ENCODE measurements at places on chromosomes 5 and 9. TPM values are rescaled to one million over a fixed set of nuclear protein-coding genes. Genes with fewer than 3 reads are reported as not detected.

PHF24 gene
- 1.3 TPM for total RNA-seq

PLK2 gene
- 125 TPM for total RNA-seq

CLTA gene
- 362 TPM for total RNA-seq

ANKRD18A gene
- not detected for total RNA-seq

PCDHA1 gene
- total RNA-seq: 0.48 TPM

GRCh38 chr9:4886698-4887097 is 94.0 kb downstream of the RCL1 start:
- no peak for DNase-seq

GRCh38 chr5:54904425-54904824 is 81.0 kb downstream of the ESM1 start:
- peak; percentile 72 for DNase-seq

GRCh38 chr5:14452685-14453454 is 128.7 kb upstream of the OTULINL start:
- no peak for DNase-seq

DNA sequence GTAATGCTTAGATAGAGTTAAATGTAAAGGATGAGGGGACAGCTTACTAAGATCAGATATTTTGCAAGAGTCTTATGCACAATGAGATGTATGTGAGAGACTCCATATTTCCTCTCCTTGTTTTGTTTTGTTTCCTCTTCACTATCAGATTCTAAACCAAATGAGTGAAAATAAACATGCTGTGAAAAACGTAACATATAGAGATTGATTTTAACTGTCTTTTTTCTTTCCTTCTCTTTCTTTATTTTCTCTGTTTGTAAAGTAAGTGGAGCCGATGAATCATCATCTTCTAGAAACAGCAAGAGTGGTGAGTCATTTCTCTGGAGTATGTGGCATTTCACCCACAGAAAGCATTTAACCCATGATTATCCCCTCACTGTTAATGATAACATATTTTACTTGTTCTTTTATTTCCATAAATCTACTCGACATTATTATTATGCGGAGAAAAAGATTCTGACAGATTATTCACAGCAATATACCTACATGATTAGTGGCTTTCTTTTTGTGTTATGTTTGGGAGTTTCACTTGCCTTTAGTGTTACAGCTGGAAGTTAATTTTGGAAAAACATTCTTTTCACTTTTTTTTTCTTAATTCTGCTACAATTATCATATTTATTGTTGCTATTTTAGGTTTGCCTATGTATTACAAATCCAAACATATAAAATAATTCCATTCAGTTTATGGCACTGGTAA is 2.1 kb upstream of the ANXA1 start:
- DNase-seq: peak; percentile 65

DNA sequence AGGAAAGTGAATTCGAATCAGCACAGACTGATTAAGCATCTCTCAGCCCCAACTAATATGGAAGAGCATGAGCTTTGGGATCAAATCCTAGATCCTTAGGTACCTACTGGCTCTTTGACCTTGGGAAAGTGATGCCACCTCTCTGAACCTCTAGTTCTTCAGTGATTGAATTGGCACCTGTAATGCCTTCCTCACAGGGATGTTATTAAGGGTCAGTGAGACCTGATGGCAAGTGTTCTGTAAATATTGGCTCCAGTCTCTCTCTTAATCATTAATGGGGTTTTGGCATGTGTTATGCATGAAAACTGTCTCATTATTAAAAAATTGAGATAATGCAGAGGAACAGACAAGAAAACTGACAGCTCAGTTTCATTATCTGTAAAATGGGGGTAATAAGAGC is 115.8 kb downstream of the INSYN2B start:
- DNase-seq: no peak

- DNase-seq: no peak
Observed at GRCh38 chr9:129276486-129277230, 98.6 kb upstream of the IER5L start.

- no peak for DNase-seq
Observed at GRCh38 chr5:172147857-172148256, 40.2 kb downstream of the STK10 start.

Measured in SK-MEL-5 (cell line).